Activated CD4-positive, alpha-beta T cell treated with anti-CD3 and anti-CD28 coated beads for 36 hours (primary cell): ENCODE measurements at places on chromosomes 5 and 9.

DNA sequence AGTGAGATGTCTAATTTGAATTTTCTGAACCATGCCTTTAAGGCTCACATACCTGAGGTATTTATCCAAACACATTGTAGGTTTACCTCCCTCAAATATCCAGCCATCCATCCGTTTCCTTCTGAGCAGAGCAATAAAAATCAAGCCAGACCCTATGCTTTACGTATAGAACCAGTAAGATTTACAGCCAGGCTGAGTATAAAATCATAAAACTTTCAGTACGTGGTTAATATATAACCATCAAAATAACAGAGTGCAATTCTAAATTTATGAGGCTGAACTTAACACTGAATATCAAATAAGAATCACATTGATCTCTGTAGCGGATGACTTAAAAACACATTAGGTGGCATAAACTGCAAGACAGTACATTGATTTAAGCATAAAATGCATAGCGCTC lies 877.9 kb upstream of the WWC1 start:
- DNase-seq: no peak

DNA sequence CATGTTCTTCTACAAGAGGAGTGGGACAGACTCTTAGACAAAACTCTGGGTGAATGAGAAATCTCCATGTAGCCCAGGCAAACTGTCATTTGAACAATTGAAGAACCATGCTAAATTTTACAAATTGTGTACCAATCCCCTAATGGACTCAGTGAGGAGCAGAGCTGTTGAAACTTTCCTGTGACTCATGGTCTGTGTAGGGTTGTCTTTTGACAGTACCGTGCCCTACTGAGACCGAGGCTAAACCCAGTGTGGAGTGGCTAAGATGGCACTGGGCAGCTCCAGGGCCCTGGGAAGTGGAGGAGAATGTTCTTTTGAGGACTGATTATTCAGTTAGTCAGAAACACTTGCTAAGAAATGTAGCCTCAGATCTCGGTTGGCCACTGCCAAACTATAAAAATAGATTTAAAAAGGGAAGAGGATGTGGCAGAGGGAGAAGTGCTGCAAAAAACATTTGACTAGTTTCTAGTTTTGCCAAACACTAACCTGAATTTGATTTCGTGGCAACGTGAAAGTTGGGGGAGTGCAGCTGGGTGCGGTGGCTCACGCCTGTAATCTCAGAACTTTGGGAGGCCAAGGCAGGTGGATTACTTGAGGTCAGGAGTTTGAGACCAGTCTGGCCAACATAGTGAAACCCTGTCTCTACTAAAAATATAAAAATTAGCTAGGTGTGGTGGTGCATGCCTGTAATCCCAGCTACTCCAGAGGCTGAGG lies 24.7 kb downstream of the POU4F3 start:
- no peak for DNase-seq

DNA sequence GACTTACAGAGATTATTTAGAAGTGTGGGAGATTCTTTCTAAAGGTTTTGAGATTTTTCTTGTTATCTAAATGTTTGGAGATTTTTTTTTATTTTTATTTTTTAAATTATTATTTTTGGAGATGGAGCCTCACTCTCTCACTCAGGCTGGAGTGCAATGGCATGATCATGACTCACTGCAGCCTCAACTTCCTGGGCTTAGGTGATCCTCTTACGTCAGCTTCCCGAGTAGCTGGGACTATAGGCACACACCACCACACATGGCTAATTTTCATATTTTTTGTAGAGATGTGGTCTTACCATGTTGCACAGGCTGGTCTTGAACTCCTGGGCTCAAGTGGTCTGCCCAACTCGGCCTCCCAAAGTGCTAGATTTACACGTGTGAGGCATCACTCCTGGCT lies 694.5 kb downstream of the TLE1 start:
- no peak for DNase-seq

- no peak for DNase-seq
These were observed 8.2 kb downstream of the OTULIN start for GRCh38 chr5:14672484-14673394.

DNA sequence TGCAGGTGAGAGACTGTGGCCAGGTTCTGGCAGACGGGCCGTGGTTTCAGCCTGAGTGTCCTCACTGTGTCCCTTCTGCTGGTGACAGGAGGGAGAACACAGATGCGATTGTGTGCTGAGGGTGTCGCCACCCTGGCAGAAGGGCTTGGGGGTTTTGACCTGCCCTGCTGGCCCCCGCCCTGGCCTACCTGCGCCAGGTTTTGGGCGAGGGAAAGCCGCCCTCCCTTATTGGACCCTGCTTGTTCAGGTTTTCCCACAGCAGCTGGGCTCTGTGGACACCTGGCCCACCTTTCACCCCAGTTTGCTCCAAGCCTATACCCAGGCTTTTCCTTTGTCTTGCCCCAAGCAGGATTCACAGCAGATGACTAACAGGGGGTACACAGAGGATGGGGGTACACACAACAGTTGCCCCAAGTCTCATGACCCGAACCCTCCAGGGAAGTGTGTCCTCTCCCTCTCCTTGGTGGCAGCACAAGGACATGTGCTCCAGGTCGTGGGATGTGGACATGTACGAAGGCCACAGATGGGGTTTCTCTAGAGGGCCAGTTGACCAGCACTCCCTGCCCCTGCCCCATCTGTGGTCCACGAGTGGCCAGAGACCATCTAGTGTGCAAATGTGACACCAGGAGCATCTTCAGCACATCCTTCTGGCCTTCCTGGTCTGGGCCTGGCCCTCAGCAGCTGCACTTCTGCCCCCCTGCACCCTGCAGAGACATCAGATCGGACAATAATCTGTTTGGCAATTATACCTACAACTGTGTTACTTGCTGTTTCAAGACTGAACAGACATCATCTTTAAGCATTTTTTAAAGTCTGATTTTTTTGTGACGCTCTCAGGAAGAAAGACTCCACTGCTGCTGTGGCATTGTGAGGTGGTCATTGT lies 265.8 kb upstream of the IRX4 start:
- no peak for DNase-seq

DNA sequence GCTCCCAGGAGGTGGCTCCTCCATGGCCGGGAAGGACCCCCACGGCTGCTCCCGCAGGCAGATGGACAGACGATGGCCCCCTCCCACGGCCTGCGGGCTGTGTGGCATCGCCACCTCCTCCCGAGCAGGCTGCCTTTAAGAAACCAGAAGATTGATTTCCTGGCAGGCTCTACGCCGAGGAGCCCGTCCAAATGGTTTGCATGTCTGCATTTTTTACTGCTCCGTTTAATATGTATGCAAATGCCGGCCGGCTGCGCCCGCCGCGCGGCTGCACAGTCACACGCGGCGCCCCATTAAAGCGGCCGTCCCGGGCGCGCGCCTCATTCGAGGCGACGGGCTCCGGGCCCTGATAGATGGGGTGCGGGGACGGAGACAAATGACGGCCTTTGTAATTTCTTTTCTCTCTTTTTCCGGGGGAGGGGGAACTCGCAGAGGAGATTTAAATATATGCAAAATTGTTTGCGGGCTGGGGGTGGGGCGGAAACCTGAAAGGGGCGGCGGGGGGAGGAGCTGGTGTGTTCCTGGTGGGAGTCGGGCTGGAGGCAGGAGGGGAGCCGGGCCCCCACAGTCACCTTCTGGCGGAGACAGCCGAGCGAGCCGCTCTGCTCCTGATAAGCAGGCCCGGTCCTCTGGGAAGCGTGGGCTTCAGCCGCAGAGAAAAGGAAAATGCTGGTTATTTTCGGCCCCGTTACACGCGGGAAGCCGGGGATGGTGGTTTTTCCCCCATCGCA lies 158.7 kb upstream of the IER5L start:
- peak; percentile 59 for DNase-seq

GRCh38 chr9:89498852-89499480 lies 1.1 kb upstream of the SEMA4D start:
- peak; percentile 60 for DNase-seq

DNA sequence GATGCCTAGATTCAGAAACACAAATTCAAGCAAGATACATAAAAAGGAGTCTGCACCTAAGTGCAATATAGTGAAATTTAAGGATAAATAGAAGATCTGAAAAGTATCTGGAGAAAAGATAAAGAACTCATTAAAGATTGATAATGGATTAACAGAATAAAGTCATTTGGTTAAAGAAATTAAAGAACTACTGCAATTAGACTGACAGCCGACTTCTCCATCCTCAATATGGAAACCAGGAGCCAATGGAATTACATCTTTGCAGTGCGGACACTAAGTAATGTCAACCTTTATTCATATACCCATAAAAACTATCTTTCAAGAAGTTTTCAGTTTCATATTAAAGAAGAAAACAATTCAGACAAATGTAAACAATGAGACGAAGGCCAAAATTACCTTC lies 81.0 kb downstream of the MRPL36 start:
- no peak for DNase-seq

DNA sequence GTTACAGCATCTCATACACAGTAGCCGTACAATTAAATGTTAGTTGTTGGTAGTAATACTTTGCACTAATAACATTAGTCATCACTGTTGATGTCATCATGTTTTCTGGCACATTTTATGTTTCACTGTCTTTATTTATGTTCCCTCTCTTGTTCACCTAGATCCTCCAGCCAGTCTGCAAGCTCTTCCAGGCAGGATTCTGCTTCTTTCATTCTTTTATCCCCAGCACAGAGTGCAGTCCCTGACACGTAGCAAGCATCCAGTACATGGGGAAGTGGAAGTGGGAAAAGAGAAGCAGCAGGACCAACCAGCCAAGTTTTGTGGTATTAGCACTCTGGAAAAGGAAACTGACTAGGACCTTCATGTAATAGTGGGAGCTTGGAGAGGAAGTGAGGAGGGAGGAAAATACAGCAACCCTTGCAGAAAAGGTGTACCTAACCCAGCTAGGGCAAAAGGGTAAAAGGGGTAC lies 89.7 kb upstream of the SLC44A1 start:
- DNase-seq: no peak

- DNase-seq: no peak
These were observed 15.8 kb upstream of the KIF4B start for GRCh38 chr5:154997746-154998145.
